ENCODE measurements at places on chromosomes 13 and 19. TPM values are rescaled to one million over a fixed set of nuclear protein-coding genes. Genes with fewer than 3 reads are reported as not detected.

DNA sequence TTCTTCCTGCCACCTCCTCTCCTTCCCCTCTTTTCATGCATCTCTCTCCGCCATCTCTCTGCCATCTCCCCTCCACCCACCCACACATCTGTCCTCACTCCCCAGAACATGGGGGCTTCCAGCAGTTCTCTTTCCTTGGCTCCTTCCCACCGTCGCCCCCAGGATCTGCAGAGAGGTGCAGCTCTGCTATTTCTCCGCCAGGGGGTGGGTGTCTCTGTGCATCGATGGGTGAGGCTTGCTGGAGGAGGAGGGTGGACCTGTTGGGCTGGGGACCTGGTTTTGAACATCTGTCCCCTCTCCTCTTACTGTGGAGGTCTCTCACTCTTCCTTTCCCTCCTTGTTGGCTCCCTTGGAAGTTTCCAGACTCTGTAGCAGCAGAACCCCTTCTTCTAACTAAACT lies 51.7 kb downstream of the MYH14 start:
- DNase-seq, result no peak
- H3K36me3 ChIP-seq, result no peaks in the 10 kb centered on the region
- no peak overlapping the region for H3K4me3 ChIP-seq
- no peak overlapping the region for H3K27ac ChIP-seq
- H3K27me3 ChIP-seq, result no peaks in the 10 kb centered on the region

- H3K4me3 ChIP-seq, result no peak overlapping the region
- H3K27ac ChIP-seq, result no peak overlapping the region
- DNase-seq, result no peak
- peaks cover 26% of the 10 kb centered on the region for H3K27me3 ChIP-seq
- no peaks in the 10 kb centered on the region for H3K36me3 ChIP-seq
Observed at GRCh38 chr13:99898421-99898820, 73.1 kb downstream of the ZIC5 start.

- H3K4me1 ChIP-seq, result peaks cover 25% of the 10 kb centered on the region
- peak overlapping the region; percentile 95 for H3K27ac ChIP-seq
Observed at GRCh38 chr19:40089462-40089861, 1.3 kb downstream of the ZNF780A start.

Gene JUND
- 327 TPM for total RNA-seq

Gene ZNF579
- total RNA-seq, result 6.6 TPM

Gene KLHL1
- total RNA-seq, result not detected

Gene SLC10A2
- total RNA-seq, result not detected

All from CD8-positive, alpha-beta memory T cell (primary cell).